ENCODE measurements at places on chromosomes 7 and 10. TPM values are rescaled to one million over a fixed set of nuclear protein-coding genes. Genes with fewer than 3 reads are reported as not detected.

Gene PLCE1
- total RNA-seq: 10.5 TPM

Gene CNPY1
- not detected for total RNA-seq

DNA sequence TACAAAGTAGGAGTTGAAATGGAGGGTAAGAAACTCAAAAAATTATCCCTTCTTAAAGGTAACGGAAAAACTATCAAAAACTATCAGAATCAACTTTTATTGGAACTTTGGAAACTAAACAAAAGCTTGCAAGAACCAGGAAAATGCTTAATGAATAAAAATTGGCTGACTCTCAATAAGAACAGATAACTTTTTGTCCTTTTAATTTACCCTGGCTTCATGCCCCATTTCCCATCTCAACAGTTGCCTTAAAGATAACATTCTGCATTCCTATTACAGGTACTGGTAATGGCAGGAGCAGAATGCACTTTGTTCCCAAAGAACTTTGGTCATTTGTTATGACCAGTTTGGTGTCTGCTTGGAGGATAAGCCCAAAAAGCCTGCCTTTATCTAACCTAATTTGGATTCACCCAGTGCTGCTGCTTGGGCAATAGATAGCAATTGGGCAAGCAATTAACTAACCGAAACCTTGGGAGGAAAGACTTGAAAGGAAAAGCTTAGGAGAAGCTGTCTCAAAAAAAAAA lies 17.8 kb downstream of the CH25H start:
- H3K36me3 ChIP-seq: no peaks in the 10 kb centered on the region
- no peak overlapping the region for H3K27ac ChIP-seq
- H3K27me3 ChIP-seq: no peaks in the 10 kb centered on the region
- peaks cover 7% of the 10 kb centered on the region for H3K4me1 ChIP-seq

DNA sequence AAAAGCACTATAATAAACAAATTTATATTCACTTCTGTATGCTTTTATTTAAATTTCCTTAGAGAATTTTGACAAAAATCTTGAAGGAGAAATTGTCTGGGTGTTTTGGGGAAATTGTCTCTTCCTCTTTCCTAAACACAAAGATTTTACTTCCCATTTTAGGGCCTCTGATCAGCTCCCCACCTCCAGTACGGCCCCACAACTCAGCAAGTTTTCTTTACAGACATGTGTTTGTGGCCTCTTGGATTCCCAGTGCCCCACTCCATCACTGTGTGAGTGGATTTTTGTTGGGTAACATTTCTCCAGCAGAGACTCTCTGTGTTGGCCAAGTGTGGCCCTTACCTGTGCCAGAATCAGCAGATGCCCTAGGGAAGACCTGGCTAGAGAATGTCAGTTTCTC lies 182.8 kb upstream of the CDC14C start:
- H3K27me3 ChIP-seq: no peaks in the 10 kb centered on the region
- DNase-seq: no peak
- H3K4me3 ChIP-seq: no peak overlapping the region
- no peaks in the 10 kb centered on the region for H3K4me1 ChIP-seq
- H3K36me3 ChIP-seq: no peaks in the 10 kb centered on the region

- H3K36me3 ChIP-seq: no peaks in the 10 kb centered on the region
- no peak overlapping the region for H3K27ac ChIP-seq
- H3K4me1 ChIP-seq: no peaks in the 10 kb centered on the region
- H3K4me3 ChIP-seq: no peak overlapping the region
- no peaks in the 10 kb centered on the region for H3K27me3 ChIP-seq
Measured at GRCh38 chr7:141874787-141875186, 33.5 kb upstream of the PRSS37 start.

- H3K4me1 ChIP-seq: peaks cover 34% of the 10 kb centered on the region
- H3K27me3 ChIP-seq: no peaks in the 10 kb centered on the region
- H3K36me3 ChIP-seq: peaks cover 10% of the 10 kb centered on the region
- no peak for DNase-seq
- no peak overlapping the region for H3K4me3 ChIP-seq
- H3K27ac ChIP-seq: no peak overlapping the region
Measured at GRCh38 chr10:102284531-102284930, 39.2 kb downstream of the GBF1 start.

GRCh38 chr7:29900745-29901144 lies 88.9 kb downstream of the SCRN1 start:
- H3K27ac ChIP-seq: no peak overlapping the region
- DNase-seq: no peak
- no peaks in the 10 kb centered on the region for H3K36me3 ChIP-seq
